Right kidney (tissue), 9 donors: ENCODE measurements at places on chromosomes 2 and 18.

GRCh38 chr2:26522751-26523171 lies 44.8 kb upstream of the OTOF start:
- DNase-seq = no peak

GRCh38 chr2:162293122-162293786 lies 25.2 kb downstream of the IFIH1 start:
- no peak for DNase-seq

DNA sequence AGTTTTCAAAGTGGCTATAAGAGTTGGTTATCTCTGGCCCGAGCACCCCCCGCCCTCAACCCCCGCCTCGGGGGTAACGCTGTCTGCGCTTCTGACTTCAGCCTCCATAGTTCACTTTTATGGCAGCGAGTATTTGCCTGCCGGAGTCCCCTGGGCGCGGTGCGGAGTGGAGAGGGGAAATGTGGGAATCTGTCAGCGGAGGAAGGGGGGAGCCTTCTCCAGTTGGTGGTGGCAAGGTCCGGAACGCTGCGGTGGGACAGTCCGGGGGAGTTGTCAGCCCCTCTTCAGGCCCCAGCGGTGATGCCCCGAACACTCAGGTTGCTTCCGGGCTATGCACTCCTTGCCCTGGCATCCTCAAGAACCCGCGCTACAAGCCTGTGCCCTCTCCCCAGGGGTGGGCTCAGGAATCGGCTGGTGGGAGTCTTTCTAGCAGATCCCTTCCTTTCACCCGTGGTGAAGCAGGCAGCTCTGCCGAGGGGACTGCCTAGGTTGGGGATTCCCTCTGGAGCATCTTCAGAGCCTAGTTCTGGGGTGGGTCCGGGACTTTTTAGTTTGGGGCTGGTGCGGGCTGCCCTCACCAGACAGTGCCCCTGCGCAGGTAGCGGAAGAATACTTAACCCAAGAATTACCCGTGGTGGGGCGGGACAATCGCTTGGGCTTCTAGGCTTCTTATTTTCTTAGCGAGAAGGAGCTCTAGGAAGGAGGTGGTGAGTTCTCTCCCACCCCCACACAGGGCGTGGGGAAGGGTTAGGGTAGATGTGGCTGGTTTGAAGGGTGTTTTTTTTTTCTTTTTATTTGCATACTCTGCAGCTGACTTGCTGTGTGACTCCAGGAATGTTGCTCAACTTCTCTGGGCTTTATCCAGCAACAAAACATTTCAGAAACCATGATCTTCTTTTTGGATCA lies 1.6 kb downstream of the ATOH8 start:
- DNase-seq = no peak

DNA sequence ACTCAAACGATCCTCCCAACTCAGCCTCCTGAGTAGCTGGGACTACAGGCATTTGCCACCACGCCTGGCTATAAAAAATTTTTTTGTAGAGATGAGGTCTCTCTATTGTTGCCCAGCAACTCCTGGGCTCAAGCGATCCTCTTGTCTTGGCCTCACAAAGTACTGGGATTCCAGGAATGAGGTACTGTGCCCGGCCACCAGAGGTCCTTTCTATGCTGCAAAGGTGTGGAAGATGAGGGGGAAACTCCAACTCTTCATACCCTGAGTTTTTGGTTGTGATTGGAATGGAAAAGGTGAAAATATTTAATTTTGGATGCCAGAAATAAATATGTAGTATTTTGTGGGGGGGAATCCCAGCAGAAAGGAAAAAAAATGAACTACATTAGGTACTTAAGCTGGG lies 36.0 kb downstream of the MRPL33 start:
- DNase-seq = no peak

DNA sequence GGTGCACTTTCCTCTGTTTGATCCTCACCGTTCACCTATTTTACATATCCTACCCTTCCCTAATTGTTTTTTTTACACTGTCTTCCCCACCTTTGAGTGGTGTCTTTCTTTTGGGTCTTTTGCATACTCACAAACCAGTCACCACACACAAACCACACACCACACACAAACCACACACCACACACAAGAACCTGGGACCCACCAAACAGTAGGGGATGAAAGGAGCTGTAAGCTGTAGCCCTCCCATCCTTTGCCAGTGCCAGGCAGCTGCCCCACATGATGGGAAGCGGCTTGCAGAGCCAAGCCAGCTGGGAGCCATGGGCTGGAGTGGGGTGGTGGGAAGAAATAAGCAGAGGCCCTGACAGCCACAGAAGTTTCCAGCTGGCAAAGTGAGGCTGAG lies 38.9 kb upstream of the MSH6 start:
- DNase-seq = no peak
